ENCODE measurements at places on chromosomes 2 and 18.

GRCh38 chr2:177689623-177690022 is 297.1 kb downstream of the AGPS start:
- peaks cover 9% of the 10 kb centered on the region for H3K4me1 ChIP-seq
- no peak for DNase-seq
- no peaks in the 10 kb centered on the region for H3K27me3 ChIP-seq
- no peaks in the 10 kb centered on the region for H3K36me3 ChIP-seq

DNA sequence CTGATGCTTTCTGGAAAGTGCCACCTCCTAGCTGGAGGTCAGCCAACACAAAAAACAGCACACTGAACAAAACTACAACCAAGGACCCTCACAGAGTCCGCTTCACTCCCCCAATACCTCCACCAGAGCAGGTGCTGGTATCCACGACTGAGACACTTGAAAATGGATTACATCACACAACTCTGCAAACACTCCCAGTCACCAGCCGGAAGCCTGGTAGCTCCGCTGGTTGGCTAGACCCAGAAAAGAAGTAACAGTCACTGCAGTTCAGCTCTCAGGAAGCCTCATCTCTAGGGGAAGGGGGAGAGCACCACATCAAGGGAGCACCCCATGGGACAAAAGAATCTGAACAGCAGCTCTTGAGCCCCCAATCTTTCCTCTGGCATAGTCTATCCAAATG is 175.4 kb downstream of the LCLAT1 start:
- DNase-seq: no peak
- H3K4me3 ChIP-seq: no peak overlapping the region
- no peak overlapping the region for H3K27ac ChIP-seq

GRCh38 chr2:234405462-234405861 is 91.4 kb downstream of the ARL4C start:
- peak overlapping the region; percentile 48 for H3K27ac ChIP-seq
- no peak overlapping the region for H3K4me3 ChIP-seq
- no peaks in the 10 kb centered on the region for H3K36me3 ChIP-seq
- peaks cover 25% of the 10 kb centered on the region for H3K4me1 ChIP-seq
- no peak for DNase-seq

DNA sequence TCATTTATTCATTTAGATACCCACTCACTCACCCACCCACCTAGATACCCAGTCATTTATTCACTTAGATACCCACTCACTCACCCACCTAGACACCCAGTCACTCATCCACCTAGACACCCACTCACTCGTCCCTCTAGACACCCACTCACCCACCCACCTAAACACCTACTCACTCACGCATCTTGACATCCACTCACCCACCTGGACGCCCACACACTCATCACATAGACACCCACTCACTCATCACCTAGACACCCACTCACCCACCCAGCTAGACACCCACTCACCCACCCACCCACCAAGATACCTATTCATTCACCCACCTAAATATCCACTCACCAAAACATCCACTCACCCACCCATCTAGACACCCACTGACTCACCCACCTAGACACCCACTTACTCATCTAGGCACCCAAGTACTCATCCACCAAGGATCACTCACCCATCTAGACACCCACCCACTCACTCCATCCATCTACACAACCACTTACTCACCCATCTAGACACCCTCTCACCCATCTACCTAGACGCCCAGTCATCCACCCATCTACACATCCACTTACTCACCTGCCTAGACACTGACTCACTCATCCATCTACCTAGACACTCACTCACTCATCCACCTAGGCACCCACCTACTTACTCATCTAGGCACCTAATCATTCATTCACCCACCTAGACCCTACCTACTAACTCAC is 723.7 kb upstream of the RAB6C start:
- no peaks in the 10 kb centered on the region for H3K4me1 ChIP-seq
- no peak for DNase-seq
- H3K27me3 ChIP-seq: no peaks in the 10 kb centered on the region
- H3K36me3 ChIP-seq: no peaks in the 10 kb centered on the region

GRCh38 chr18:28287146-28287545 is 110.2 kb upstream of the CDH2 start:
- no peak overlapping the region for H3K27ac ChIP-seq
- H3K27me3 ChIP-seq: no peaks in the 10 kb centered on the region
- no peaks in the 10 kb centered on the region for H3K36me3 ChIP-seq
- no peaks in the 10 kb centered on the region for H3K4me1 ChIP-seq

DNA sequence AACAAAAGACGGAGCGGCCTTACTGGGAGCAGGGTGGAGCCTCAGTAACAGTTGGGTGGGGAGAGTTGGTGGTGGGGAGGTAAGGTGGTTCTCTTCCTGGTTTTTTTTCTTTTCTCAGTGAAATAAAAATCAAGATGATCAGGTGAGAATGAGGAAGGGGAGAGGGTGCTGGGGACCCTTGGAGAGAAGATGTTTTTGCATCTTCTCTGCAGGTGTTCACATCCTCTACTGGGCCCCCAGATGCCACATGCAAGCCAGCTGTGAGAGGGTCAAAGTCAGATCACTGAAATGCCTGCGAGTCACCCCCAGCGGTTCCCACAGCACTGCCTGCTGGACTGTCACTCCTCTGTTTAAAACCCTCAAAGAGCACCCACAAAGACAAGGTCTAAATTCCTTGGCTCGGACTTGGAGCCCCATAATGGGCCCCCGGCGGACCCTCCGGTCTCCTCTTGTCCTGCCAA is 69.8 kb upstream of the FHL2 start:
- no peaks in the 10 kb centered on the region for H3K27me3 ChIP-seq
- no peaks in the 10 kb centered on the region for H3K36me3 ChIP-seq
- no peaks in the 10 kb centered on the region for H3K4me1 ChIP-seq
- no peak for DNase-seq
- H3K4me3 ChIP-seq: no peak overlapping the region

DNA sequence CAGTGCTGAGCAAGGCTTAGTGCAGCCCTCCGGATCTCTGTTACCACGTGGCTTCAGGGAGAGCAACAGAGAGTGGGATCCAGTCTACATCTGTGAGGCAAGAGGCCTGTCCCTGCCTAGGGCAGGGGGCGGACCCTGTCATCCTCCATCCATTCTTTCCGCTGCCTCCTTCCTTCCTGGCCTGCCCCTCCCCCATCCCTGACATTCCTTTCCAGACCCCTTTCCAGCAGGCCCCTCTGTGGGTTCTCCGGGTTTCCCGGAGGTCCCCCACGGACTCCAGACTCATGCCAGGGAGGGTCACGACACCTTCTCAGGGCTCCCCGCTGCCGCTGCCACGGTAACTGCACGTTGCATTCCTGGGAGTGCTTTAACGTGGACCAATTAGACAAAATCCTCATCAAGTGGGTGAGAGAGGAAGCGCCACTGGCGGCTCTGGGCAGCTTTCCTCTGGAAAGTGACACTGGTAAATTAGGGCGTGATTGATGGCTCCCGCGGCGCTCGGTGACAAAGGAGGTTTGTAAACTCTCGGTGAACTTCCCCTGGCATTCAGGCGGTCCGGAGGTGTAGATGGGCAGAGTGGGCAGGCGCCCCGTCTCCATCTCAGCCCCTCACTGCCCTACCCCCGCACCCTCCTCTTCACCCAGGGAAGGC is 11.4 kb downstream of the ATOH8 start:
- no peak for DNase-seq
- no peaks in the 10 kb centered on the region for H3K36me3 ChIP-seq
- no peaks in the 10 kb centered on the region for H3K27me3 ChIP-seq
- no peak overlapping the region for H3K27ac ChIP-seq

- H3K36me3 ChIP-seq: no peaks in the 10 kb centered on the region
- no peak overlapping the region for H3K4me3 ChIP-seq
- no peak for DNase-seq
- H3K27me3 ChIP-seq: no peaks in the 10 kb centered on the region
Measured at GRCh38 chr2:116329280-116329679, 1485.2 kb upstream of the DDX18 start.

DNA sequence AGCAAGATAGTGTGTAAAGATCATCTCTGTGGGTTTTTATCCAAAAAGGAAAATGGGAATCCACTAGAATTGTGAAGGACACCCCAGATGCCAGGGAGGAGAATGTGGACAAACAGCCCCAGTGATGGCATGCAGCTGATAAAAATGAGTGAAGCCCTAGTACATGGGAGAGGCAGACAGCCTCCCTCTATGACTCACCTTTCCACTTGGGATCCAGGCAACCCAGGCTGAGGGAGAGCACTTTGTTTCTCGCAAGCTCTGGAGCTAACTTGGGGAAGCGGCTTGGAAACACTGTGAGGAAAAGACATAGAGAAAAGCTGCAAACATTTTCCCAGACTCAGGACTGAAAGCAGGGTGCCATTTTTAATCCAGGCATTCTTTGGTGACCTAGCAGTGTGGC is 5.3 kb upstream of the FLACC1 start:
- H3K36me3 ChIP-seq: peaks cover 1% of the 10 kb centered on the region
- no peak for DNase-seq
- H3K4me1 ChIP-seq: no peaks in the 10 kb centered on the region
- no peak overlapping the region for H3K4me3 ChIP-seq
- no peaks in the 10 kb centered on the region for H3K27me3 ChIP-seq

- peaks cover 19% of the 10 kb centered on the region for H3K4me1 ChIP-seq
- H3K27ac ChIP-seq: no peak overlapping the region
- no peaks in the 10 kb centered on the region for H3K27me3 ChIP-seq
- no peak overlapping the region for H3K4me3 ChIP-seq
Measured at GRCh38 chr2:169718930-169719504, 14.6 kb upstream of the KLHL23 start.

- H3K4me1 ChIP-seq: no peaks in the 10 kb centered on the region
- no peak for DNase-seq
- no peaks in the 10 kb centered on the region for H3K27me3 ChIP-seq
- H3K27ac ChIP-seq: no peak overlapping the region
- H3K36me3 ChIP-seq: no peaks in the 10 kb centered on the region
- H3K4me3 ChIP-seq: no peak overlapping the region
Measured at GRCh38 chr18:37230768-37231167, 334.8 kb downstream of the CELF4 start.

- H3K36me3 ChIP-seq: no peaks in the 10 kb centered on the region
- no peak within 1 kb of the TSS for H3K4me3 ChIP-seq
- no peaks in the 10 kb centered on the region for H3K27me3 ChIP-seq
- no peaks in the 10 kb centered on the region for H3K4me1 ChIP-seq
- no peak for DNase-seq
- H3K27ac ChIP-seq: no peak within 1 kb of the TSS
Measured at GRCh38 chr2:153871231-153872221, at the start of gene GALNT13. TSS of gene GALNT13 (plus strand) at chr2:153871922.

DNA sequence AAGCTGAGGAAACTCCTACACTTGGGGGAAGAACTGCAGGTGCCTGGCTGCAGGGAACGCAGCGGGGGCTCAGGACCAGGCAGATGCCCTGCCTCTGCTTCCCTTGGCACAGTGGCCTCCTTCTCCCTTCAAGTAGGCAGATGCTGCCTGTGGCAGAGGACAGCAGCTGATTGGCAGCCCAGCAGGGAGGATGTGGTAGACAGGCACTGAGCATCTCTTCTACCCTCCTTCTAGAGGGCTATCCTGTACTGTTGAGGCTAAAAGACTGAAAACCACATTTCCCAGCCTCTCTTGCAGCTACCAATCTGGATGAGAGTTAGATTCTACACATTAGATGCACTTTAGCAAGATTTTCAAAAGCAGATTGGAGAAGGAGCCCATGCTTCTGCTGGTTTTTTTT is 105.7 kb downstream of the MSH2 start:
- H3K27ac ChIP-seq: no peak overlapping the region
- H3K4me1 ChIP-seq: no peaks in the 10 kb centered on the region
- H3K4me3 ChIP-seq: no peak overlapping the region
- no peak for DNase-seq
